ENCODE measurements at places on chromosomes 13 and 19.

DNA sequence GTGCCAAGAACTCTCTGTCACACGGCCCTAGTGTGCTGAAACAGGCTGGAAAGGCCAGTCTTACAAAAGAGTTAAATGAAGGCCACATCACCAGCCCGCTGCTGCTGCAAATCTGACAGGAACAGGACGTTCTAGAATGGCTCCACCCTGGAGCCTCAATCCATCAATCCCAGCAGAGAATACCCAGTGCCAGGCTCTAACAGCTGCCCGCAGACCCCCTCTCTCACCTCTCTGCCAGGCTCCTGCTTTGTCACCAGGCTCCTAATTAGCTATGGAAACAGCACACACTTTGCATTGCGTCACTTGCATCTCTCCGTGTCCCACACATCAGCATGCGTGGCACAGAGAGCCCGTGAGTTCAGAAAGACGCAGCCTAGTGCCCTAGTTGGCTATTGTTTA lies 314.1 kb downstream of the FOXO1 start:
- DNase-seq = no peak

- DNase-seq = no peak
Observed at GRCh38 chr13:29689548-29689947, 94.1 kb upstream of the SLC7A1 start.

DNA sequence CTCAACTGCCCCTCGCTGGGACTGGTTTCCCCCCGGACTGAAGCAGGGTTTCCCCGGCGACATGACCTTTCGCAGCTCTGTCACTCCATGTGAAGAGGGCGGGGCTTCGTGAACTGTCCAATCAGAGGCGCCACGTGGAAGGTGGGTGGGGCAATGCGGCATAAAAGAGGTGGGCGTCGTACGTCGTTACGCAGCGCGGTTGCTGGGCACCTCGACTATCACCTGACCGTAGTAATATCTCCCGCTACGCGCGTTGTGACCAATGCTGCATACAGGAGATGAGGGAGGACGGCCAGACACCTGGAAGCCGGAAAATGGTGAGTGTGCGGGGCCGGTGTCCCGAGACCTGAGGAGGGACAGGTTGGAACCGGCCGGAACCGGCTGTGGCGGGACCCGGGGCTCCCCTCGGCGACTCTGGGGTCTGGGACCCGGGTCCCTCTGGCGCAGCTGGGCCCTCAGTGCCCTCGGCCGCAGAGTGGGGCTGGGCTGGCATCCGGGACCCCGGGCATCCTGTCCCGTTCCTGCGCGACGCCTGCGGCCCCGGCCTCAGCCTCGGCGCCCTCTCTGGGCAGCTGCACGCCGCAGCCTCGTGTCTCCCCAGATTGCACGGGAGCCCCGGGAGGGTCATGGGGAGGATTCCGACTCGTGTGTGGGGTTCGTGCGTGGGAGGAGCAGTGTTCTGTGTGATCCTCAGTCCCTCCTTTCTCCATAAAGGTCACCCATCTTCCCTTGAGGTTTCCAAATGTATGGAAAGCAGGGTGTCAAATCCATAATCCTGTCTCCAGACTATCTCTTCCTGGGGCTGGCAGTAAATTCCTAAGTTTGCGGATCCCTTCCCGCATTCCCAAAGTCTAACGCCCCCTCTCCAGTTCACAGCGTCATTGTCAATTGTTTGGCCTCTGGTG lies 32.2 kb downstream of the ZNF136 start:
- peak; percentile 68 for DNase-seq

DNA sequence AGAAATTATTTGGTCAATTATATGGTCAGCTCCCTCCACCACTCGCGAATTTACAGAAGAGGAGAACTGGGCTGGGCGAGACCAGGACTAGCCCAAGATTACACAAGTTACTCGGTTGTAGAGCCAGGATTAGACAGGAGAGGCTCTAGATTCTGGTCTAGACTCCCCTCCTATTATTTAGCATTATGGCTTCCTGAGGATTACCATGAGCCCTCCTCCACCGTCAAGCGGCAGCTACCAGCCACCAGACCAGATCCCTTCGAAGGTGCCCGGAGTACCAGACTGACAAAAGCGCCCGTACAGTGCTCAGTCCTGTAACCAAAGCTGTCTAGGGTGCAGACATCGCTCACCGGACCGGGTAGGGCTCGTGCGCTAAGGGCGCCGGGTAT lies 497 bp upstream of the MLNR start:
- no peak for DNase-seq

DNA sequence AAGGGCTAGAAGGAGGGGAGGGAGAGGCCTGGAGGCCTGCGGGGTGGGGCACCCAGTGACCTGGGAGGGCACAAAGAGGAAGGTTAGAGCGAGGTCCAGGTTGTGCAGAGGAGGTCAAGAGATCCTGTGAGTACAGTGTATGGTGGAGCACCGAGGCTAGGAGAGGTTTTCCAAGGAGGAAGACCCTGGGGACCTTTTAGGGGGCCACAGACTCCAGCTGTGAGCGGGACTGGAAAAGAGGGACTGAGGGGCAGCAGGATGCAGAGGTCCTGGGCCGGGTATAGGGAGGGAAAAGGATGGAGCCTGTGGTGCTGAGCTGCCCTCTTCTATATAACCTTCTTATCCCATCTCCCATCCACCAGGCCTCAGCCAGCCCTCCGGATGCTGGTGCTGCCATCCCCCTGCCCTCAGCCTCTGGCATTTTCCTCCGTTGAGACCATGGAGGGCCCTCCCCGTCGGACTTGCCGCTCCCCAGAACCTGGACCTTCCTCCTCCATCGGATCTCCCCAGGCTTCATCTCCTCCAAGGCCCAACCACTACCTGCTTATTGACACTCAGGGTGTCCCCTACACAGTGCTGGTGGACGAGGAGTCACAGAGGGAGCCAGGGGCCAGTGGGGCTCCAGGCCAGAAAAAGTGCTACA lies 863 bp downstream of the ZNF581 start:
- no peak for DNase-seq
